ENCODE measurements at places on chromosomes 5 and 9.

GRCh38 chr9:105205787-105206495, 38.5 kb upstream of the SLC44A1 start:
- no peak for DNase-seq

DNA sequence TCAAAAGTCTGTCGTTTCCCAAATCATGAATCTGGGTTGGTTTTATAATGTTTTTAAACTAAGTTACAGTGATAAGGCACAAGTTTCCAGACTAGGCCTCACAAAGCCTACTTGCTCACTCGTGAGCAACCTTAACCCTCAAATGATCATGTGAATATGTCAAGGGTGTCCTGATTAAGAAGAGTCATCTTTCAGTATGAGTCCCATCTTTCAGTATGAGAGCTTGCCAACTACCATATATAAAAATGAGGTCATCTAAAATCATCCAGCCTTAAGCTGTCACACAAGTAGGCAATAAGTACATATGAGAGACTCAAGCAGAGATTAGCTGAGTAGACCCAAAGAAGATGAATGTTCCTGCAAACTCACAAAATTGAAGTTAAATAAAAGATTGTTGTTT, 668.4 kb upstream of the FAM174A start:
- no peak for DNase-seq

- DNase-seq: no peak
Measured at GRCh38 chr5:130168211-130168610, 263.9 kb downstream of the CHSY3 start.

DNA sequence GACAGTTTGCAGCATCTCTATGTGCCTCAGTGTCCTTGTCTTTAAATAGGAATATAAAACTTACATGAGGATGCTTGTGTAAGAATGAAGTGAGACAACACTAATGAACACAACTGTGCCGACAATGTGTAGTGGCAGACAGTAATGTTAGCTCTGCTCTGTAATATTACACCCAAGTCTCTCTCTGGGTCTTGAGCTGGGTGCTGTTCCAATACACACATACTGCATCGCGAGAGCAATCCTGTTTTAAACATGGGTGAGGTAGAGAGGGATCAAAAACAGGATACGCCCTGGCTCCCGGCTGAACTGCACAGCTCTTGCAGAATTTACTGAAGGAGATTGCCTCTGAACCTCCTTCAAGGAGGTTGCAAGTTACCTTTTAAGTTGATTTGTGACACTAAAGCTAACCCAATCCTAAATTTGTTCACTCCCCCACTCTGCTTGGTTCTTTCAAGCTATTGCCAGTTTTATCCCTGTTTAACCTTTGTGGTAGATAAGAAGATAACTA, 155.2 kb upstream of the ISL1 start:
- no peak for DNase-seq

GRCh38 chr5:64693636-64694035, 3.3 kb downstream of the SHISAL2B start:
- DNase-seq: no peak

GRCh38 chr5:124639095-124639665, 107.3 kb downstream of the ZNF608 start:
- DNase-seq: no peak

DNA sequence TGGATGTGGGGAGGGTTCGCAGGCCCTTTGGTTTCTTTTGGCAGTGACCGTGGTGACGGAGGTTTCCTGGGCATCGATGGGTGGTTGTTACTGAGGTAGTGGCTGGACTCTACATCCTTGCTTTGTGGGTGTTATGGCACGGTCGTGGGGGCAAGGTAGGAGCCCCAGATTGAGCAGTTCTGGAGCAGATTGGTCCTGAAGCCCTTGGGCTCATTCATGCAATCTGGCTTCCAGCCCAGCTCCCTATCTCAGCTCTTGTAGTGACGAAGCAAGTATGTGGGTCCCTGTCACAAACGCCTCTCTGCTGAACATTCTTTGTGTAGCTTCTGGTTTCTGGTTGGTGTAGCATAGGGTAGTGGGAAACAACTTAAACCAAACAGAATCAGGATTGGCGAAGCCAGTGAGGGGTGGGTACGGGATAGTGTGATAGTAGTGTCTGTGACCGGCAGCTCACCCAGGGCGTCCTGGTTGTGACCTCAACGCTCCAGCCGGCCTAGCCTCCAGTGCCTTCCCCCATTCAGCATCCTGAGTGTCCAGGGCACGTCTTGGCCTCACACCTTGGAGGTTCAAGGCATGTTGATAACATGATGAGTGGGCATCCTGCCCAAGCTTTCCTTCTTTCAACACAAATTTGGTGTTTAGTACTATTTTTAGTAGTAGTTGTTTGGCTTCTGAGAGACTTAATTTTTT, 2.9 kb downstream of the NDUFS6 start:
- DNase-seq: no peak

DNA sequence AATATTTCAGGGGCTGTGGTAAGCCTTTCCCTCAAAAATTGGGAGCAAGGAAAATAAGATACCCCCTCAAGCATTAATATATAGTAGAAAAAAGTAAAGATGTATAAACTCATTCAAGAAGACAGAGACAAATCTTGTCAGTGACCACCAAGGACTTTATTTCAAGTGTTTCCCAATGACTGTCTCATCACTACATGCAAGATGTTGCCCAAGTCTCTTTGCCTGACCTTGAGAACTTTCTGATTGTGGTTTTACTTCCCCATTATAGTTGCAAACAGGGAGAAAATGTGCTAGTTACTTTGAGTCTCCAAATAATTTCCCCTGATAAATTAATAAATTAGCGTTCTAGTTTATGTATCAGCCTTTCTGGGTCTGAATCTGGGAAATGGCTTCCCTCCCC, 4.0 kb upstream of the SLC46A2 start:
- no peak for DNase-seq

GRCh38 chr5:157951673-157952373, 92.9 kb upstream of the CLINT1 start:
- DNase-seq: peak; percentile 85

DNA sequence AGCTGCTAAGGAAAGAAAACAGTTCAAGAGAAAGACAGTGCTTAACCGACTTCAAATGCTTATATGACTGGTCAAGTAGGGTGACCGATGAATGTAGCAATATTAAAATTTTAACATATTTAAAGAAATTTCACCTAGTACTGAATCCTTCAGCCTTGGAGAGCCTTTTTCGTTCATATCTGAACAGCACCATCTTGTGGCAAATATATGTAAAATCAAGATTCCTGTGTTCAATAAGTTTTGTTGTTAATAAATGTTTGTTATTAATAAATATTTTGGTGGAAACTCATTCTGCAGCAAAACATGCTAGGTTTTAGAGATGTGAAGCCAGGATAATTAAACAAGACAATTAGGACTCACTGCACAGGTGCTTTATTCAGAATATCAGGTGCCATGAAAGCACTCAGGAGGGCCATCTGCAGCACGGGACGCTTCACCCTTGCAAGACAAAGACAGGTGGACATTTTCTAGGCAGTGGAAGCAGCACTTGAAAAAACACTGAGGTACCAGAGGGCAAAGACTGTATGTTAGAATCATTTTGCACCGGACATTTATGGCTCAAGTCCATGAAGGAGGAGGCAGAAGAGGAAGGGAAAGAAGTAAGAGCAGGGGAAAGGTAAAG, 15.6 kb downstream of the TICAM2 start:
- DNase-seq: no peak

- DNase-seq: no peak
Measured at GRCh38 chr9:132505991-132506655, 76.3 kb upstream of the BARHL1 start.

- DNase-seq: peak; percentile 53
Measured at GRCh38 chr9:124392254-124392870, 22.9 kb downstream of the PSMB7 start.

DNA sequence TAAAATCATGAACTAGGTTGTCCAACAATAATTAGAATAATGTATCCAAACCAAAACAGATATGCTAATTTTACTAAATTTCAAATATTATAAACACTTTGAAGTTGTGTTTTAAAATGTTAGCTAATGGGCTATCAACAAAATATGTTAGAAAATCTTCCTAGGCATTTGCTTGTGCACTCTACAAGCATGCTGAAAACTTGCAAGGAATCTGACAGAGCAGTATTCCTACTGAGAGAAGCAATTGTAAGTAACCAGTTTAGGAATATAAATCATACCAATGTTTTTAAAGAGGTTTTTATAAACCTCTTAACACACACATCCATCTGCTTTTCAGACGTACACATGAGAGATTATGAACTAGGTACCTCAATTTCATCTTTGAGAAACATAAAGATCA, 228.4 kb upstream of the TBCA start:
- DNase-seq: no peak

DNA sequence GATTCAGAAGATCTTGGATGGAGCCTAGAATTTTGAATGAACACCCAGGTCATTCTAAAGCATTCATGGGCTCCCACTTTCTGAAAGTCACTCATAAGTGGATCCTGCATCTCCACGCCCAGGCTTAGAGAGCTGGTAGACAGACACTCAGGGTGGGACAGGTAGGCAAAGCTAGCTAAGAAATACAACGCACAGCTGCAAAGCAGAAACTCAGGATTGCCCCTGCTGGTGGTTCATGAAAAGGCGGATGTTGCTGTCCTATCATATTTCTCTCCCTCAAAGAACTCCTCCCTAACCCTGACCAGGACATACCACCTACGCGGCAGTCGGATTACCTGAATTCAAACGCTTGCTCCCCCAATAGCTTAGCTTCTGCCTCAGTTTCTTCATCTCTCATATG, 226.5 kb downstream of the GLIS3 start:
- no peak for DNase-seq

GRCh38 chr5:105739732-105740131, 1931.0 kb downstream of the EFNA5 start:
- no peak for DNase-seq

GRCh38 chr9:120711354-120711753, 2.9 kb downstream of the MEGF9 start:
- DNase-seq: no peak

DNA sequence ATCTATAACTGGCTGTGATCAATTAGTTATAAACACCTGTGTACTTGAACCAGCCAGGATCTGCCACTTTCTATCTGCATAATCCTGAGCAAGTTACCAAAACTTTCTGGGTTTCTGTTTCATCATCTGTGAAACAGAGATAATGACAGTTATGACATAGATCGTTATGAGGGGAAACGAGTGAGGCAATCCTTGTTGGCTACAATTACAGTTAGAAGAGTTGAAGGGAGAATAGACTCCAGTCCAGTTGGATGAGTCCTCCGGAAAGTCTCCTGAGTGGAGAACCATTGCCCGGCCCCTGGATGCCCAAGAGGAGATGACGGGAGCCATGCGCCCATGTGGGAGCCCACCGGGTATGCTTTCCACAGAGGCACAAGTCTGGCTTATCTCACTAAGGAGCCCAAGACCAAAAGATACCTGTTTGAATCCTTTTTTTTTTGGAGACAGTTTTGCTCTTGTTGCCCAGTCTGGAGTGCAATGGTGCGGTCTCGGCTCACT, 4.5 kb downstream of the PDE6A start:
- DNase-seq: no peak

DNA sequence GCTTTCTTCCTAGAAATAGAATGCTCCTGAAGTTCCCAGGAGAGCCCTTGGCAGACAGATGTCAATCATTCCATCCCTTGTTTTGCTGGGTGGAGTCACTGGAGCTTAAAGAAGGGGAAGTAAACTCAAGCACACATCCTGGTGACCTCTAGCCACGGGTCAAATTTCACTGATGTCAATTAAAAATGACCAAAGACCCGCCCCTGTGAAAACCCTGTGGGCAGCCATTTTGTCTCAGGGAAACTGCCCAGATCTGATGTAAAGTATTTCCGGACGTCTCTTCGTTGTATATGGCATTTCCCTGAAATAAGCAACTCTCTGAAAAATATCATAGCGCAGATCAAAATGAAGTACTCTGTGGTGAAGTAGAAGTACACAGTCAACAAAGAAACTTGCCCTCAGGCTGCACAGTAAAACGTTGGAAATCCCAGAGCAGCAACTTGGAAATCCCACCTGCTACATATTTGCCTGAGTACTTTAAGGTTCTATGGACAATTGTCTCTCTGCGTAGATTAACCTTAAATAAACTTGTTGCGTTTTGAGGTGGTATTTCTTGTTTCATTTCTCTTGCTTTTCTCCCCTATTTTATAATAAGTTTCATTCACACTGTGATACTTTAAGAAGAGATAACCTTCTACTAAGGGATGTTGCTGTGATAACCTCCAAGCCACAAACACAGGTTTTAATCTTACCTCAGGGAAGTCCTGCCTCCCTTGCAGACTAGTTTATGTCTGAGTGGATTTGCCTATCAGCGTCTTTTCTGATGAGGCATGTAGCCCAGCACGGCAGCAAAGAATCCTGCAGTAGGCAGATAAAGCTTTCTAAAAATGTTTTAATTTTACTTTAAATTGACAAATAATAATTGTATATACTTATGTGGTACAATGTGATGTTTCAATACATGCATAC, 60.9 kb upstream of the PIP5K1B start:
- DNase-seq: peak; percentile 8

DNA sequence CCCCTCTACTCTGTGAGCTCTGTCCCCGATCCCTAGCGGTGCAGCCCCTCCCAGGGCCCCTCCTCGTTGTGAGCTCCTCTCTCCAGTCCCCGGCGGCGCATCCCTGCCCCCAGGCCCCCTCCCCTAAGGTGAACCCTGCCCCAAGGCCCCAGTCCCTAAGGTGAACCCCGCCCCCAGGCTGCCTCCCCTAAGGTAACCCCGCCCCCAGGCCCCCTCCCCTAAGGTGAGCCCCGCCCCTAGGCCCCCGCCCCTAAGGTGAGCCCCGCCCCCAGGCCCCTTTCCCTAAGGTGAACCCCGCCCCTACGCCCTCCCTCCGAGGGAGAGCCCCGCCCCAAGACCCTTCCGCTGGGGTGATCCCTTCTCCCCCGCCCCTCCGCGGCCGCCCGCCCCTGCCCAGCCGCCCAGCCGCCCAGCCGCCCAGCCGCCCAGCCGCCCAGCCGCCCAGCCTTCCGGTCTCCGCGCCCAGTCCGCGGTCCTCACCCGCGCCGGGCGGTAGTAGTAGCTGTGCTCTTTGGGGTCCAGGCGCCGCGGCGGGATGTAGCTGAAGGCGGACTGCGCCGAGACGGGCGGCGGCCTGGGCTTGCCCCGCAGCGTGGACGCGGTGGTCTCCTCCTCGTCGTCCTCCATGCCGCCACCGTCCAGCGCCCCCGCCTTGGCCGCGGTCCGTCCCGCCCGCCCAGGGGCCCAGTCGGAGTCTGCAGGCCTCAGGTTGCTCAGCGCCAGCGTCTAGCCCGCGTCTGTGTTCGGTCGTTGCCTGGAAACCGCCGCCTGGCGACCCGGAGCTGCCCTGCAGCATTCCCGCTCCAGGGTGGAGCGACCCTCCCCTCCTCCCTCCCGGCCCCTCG, at the start of gene CFAP90:
TSS of gene CFAP90 (minus strand) at position 739 of the 845 bp plus-strand sequence. CDS start at position 627, 112 bp downstream.
- no peak for DNase-seq

DNA sequence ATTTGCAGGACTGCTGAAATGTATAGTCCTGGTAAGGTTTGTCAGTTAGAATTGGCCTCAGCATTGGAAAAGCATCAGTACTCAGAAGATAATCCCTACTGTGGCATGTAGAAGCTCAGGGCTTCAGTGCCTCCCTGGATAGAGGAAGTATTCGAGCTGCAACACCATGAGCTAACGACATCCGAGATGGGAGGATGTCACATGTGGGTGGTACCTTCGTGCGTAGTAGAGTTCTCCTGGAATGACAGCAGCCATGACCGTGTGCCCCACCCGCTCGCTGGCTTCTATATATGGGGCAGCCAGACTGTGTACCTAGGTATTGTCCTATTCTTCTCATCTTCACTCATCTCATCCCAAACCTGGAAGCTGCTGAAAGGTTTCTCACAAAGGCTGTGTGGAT, 345.8 kb upstream of the KLF9 start:
- DNase-seq: no peak
